Progenitor cell of endocrine pancreas (in vitro differentiated cells): ENCODE measurements at places on chromosomes 12 and 14.

GRCh38 chr14:72463291-72463866 is 430.5 kb downstream of the DPF3 start:
- no peak for DNase-seq
- no peaks in the 10 kb centered on the region for H3K27me3 ChIP-seq
- peaks cover 1% of the 10 kb centered on the region for H3K36me3 ChIP-seq

DNA sequence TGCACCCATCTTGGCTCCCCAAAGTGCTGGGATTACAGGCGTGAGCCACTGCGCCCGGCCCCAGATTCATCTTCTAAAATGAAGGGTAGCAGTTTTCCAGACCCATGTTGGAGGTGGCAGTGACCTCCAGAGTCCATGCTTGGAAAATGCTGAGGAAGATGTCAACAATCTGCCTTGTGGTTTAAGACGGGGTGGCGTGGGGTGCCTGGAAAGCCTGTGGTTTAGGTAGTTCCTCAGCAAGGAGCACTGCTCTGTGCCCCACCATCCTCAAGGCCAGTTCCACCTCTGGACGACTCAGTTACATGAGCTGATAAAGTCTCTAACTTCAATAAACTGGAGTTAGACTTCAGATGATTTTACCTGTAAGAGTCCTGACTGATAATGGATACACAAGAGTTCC is 48.6 kb downstream of the DRAM1 start:
- H3K27ac ChIP-seq, result no peak overlapping the region
- H3K4me1 ChIP-seq, result no peaks in the 10 kb centered on the region
- H3K27me3 ChIP-seq, result no peaks in the 10 kb centered on the region
- H3K36me3 ChIP-seq, result no peaks in the 10 kb centered on the region
- no peak for DNase-seq
- H3K4me3 ChIP-seq, result no peak overlapping the region

DNA sequence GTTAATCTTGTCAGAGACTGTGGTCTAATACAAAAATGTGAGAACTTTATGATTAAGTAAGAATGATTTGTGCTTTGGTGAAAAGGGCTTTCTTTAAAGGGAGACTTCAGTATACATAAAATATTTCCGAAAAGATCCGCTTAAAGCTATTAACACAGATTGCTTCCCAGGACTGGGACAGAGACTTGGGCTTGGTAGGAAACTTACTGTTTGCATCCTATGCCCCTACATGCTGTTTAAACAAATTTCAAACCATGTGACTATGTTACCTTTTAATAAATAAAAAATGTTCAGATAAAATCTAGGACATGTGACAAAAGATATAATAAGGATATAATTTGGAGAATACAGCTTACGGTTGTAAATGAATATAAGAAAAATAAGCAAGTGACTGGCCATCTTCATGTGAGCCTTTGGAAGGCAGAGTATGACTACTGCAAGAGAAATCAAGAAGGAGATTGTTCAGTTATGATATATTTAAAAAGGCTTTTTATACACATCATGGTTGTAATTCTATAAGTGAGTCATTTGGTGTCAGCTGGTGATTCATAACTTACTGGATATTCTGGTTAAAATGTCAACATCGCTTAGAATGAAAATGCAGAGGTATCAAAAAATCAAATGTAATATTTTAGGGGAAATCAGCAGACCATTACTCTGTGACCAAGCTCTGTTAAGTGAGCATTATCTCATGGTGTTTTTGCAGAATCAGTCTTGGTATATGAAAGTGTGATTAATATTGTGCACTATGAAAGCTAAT is 234.7 kb upstream of the E2F7 start:
- no peaks in the 10 kb centered on the region for H3K4me1 ChIP-seq
- no peaks in the 10 kb centered on the region for H3K36me3 ChIP-seq
- H3K4me3 ChIP-seq, result no peak overlapping the region
- no peak for DNase-seq

DNA sequence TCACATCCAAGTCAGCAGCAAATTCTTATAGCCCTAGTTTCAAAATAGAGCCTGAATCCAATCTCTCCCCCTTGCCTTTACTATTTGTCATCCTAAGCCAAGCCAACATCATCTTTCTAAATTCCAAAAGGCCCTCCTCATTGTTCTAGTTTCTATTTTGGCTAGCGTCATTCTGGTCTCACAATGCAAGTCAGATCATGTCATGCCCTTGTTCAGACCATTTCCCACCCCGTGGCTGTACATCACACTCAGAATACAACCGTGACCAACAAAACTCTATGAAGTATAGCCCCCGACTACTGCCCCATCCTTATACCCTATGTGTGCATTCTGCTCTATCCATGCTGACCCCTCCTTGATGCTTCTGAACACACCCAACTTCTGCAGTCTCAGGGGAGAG is 12.3 kb upstream of the GNG2 start:
- no peak overlapping the region for H3K4me3 ChIP-seq
- H3K27ac ChIP-seq, result no peak overlapping the region

GRCh38 chr12:15627995-15628945 is 160.9 kb downstream of the EPS8 start:
- peaks cover 8% of the 10 kb centered on the region for H3K36me3 ChIP-seq
- H3K4me1 ChIP-seq, result peaks cover 33% of the 10 kb centered on the region
- H3K27me3 ChIP-seq, result no peaks in the 10 kb centered on the region
- no peak overlapping the region for H3K4me3 ChIP-seq

- H3K27me3 ChIP-seq, result no peaks in the 10 kb centered on the region
- no peaks in the 10 kb centered on the region for H3K4me1 ChIP-seq
- H3K4me3 ChIP-seq, result no peak overlapping the region
- H3K27ac ChIP-seq, result no peak overlapping the region
- H3K36me3 ChIP-seq, result peaks cover 3% of the 10 kb centered on the region
These were observed 80.8 kb downstream of the TMTC1 start for GRCh38 chr12:29702972-29703371.

DNA sequence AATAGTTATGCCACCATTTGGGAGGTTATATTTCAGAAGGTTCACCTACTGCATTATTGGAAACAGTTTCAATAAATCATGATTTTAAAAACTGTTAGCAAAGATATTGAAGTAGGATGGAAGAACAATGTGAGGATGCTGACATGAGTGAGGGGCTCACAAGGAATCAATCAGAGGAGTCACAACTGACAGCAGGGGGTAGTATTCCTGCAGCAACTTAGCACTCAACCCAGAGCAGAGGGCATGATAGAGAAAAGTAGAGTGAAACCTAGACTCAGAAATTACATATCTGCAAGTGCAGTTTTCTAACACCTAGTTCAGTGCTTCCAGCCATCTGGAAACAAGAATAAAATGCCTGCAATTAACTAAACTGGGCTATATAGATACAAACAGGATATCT is 772.5 kb upstream of the USP15 start:
- H3K4me3 ChIP-seq, result no peak overlapping the region
- H3K27ac ChIP-seq, result no peak overlapping the region
- no peaks in the 10 kb centered on the region for H3K36me3 ChIP-seq
- no peaks in the 10 kb centered on the region for H3K4me1 ChIP-seq
- no peaks in the 10 kb centered on the region for H3K27me3 ChIP-seq
- DNase-seq, result no peak
